ENCODE measurements at places on chromosomes 3 and 15.

GRCh38 chr3:71809321-71810026 is 24.5 kb upstream of the PROK2 start:
- DNase-seq = no peak

DNA sequence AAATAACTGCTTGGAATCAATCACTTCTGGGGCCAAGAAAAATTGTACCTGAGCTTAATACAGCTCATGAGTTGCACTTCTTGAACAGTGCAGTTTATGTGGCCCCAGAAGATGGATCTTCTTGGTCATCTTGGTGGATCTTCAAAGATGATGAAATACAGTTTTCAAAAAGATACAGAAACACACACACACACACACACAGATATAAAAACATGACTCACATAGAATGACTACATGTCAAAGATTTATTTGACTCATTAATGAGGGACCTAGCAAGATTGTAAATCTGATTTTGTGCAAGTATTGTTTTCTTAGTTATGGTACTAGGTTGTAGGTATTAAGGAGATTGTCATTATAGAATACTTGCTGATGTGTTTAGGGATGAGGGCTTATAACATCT is 32.6 kb downstream of the PDCD6IP start:
- no peak for DNase-seq

DNA sequence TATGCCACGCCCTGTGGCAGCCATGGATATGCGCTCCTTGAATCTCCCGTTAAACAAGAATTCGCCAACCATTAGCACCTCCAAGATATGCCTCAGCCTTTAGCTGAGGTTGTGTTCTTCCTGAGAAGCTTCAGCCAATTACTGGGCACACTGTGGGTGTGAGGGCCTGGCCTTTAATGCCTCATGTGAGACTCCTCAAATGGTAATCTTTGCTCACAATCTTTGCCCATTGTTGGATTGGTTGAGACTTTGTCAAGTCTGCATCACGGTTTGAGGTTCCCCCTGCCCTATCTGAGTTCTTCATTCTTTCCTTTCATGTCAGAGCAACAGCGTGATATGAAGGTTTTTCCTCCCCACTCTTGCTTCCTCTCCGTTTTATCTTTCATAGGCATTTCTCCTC is 108.1 kb upstream of the CCDC54 start:
- no peak for DNase-seq

- no peak for DNase-seq
Observed at GRCh38 chr3:63945558-63946096, 33.4 kb upstream of the SCAANT1 start.

DNA sequence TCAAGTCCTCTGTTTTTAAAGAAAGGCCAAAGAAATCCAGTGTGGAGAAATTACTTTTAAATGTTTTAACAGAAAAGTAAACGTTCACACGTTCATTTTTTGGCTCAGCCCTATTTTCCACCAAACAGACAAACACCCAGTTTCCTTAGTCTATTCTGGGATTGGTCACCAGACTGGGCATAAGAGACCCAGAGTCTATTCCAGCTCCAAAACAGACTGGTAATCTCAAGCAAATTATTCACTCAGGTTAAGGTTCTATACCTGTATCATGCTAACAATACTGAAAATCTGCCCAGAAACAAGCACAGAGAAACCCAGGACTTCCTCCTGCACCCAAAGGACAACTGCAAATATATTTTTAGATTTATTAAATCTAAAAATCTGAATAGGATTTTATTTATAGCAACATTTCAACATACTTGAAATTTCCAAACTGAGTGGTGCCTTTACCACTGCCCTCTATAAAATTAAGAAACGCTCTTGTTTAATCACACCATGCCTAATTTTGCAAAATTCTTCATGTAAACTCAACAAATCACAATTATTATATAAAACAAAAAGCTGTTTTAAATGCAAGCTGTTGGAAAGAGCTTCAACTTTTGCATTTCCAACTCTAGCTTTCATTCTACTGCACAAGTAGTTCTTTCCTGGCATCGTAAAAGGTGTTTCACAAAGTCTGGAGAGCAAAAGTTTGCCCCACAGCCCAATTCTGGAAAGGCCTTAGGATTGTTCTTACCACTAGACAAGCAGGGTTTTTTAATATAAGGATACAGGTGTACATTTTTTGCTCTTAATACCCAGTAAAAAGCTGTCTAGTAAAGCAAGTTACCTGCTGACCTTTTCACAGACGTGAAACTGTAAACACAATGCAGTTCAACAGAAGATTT is 18.7 kb downstream of the ZNF148 start:
- no peak for DNase-seq

DNA sequence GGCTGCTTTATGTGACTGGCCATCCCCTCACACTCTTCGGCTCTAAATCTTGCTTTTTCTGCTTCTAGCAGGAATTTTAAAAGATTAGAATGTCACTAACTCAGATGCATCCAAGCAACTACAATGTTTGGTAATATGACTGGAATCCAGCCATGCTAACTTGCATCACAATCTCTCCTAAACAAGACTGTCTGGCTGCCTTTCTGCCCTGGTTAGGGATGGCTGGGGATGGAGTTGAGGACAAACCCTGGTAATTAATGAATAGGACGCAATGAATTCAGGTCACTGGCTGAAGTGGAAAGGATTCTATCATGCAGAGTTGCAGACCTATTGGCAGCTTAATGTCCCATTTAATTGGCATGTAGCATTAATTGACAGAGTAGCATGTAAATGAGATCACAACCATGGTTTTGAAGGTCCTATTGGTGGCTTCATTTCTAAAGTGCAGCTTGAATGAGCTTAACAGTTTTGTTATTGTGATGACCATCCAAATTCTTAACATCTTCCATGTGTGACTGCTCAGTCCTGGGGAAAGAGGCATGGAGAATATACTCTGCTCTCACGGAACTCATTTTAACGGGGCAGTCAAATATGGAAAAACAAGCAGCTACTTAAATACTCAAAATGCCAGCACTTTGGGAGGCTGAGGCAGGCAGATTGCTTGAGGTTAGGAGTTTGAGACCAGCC is 21.7 kb downstream of the NMNAT3 start:
- DNase-seq = no peak

GRCh38 chr15:77495838-77496596 is 75.3 kb downstream of the HMG20A start:
- no peak for DNase-seq

All from activated CD4-positive, alpha-beta T cell treated with anti-CD3 and anti-CD28 coated beads, Interleukin-2, amount 10 ng/mL, durations not matched to agents 7 days and 5 days (primary cell).